ENCODE measurements at places on chromosomes 6 and 20.

GRCh38 chr6:108029226-108029921 is 45.2 kb downstream of the OSTM1 start:
- no peak for DNase-seq

- DNase-seq = no peak
Observed at GRCh38 chr6:1895721-1896120, 286.0 kb downstream of the FOXC1 start.

GRCh38 chr6:25061289-25061936 is 125.7 kb upstream of the RIPOR2 start:
- DNase-seq = no peak

- no peak for DNase-seq
Observed at GRCh38 chr6:28490205-28490890, 25.2 kb downstream of the GPX6 start.

DNA sequence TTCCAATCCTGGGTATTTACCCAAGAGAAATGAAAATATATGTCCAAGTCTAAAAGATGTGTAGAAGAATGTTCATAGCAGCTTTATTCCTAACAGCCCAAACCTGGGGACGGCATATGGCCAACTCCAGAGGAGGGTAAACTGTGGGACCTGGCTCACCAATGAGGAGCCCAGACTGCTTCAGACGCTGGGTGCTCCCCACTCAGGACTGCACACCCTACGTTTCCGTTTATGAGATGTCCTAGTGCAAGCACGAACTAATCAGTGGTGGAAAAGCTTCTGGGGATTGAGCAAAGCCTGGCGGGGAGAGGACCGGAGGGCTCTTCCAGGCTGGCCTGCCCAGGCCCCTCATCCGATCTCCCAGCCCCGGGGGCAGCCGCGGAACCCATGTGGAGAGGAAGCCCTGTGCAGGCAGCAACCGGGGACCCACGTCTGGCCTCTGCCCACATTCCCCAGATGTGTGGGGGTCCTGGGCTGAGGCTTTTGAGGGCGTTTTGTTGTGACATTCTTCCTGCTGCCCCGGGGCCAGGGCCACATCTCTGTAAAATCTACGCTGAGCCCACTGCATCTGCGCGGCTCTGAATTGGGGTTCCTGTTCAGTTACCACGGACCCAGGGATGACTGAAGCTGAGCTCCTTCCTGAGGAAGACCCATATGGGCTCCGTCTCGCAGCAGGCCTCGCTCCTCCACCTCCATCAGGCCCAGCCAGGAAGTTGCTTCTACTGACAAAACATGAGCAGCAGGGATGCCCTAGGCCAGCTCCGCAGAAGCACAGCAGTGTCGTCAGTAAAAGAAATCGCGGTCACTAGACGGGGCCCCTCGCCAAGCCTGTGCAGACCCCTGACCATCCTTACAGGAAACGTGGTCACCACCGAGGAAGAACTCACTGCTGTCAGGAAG is 188.0 kb downstream of the DLL1 start:
- no peak for DNase-seq

DNA sequence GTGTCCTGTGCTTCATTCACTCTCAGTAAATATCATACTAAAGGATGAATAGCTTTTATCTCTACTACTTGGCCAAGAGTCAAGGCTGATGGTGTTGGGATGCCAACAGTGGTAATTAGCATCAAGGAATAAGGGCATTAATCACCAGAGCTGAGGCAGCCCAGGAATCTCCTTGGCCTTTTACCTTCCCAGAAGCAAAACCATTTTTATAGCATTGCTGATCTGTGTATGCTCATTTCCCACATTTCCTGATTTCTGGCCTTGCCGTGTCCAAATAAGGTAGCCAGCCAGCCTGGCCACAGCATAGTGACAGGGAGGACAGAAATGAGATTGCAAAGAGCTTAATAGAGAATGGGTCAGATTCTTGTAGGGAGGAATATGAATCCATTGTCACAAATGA is 76.7 kb upstream of the FOXO3 start:
- DNase-seq = no peak

DNA sequence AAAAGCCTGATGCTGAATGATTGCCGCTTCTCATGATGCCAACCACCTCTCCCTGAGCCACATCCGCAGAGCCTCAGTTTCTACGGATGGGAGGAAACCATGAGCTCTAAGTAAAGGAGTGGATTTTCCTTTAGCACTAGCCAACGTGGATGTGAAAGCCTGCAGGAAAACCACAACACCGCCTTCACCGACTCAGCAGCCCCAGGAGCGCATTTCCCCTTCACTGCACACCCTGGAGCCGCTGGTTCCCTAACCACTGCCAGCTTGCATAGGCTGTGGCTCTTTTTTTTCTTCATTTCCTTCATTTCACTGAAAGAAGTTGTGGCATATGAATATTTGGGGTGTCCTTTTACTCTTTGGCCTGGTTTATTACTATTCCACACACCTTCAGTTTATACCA is 50.5 kb upstream of the SSTR4 start:
- DNase-seq = no peak

- no peak for DNase-seq
Observed at GRCh38 chr6:28597924-28598722, 72.4 kb downstream of the GPX5 start.

GRCh38 chr6:11278207-11278559 is 45.7 kb upstream of the NEDD9 start:
- no peak for DNase-seq

GRCh38 chr20:36579996-36580545 is 6.7 kb downstream of the TGIF2 start:
- no peak for DNase-seq

GRCh38 chr6:166836785-166837718 is 119.3 kb downstream of the RNASET2 start:
- no peak for DNase-seq

GRCh38 chr20:38293491-38294065 is 10.4 kb upstream of the BPI start:
- DNase-seq = no peak

GRCh38 chr6:164926686-164927085 is 382.7 kb downstream of the C6orf118 start:
- no peak for DNase-seq

GRCh38 chr20:58590679-58591473 is 60.2 kb upstream of the STX16 start:
- DNase-seq = no peak

GRCh38 chr20:45450097-45450818 is 19.3 kb upstream of the WFDC2 start:
- DNase-seq = no peak

GRCh38 chr6:98653179-98653578 is 181.2 kb upstream of the POU3F2 start:
- DNase-seq = no peak

DNA sequence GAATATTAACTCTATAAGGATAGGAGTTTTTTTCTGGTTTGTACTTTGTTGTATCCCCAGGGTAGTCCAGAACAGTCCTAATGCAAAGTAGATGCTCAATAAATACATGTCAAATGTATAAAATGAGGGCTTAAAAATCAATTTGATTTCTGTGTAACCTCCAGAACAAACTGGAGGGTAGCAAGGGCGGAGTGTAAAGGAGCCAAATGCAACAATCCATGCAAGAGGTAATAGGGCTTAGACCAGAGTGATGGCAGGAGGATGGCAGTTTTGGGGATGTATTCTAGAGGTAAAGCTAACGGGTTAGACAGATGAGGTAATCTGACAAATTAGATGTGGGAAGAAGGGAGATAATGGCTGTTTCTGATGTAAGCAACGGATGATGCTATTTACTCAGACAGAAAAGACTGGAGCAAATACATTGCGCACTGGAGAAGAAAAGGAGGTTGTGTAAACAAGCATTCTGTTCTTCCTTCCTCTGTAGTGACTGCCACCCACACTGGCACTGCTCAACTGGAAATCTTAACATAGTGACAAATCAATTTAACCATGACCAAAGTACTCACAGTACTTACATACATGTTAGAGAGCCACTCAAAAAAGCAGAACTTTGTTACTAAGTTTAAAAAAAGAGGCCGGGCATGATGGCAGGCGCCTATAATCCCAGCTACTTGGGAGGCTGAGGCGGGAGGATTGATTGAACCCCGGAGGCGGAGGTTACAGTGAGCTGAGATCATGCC is 2.0 kb downstream of the ZNF318 start:
- DNase-seq = no peak

- no peak for DNase-seq
Observed at GRCh38 chr6:159826968-159827647, 27.0 kb downstream of the PNLDC1 start.

DNA sequence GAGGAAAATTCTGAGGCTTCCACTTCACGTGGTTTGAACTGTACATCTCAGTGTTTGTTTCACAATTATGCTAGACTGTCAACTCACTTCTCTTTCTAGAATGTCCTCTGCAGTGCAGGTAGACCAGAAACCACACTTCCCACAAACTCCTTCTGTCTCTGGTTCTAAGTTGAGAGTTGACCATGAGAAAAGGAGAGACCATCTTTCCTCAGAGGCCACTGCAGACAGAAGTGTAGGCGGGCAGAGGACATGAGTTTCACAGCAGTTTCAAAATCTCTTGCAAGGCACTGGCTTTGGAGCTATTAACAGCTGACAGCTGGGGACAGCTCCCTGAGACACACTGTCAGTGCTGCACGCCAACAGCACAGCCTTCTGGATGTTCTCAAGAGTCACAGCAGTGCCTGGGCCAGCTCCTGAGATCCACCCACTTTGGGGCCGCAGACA is 55.4 kb upstream of the MOXD1 start:
- DNase-seq = no peak

DNA sequence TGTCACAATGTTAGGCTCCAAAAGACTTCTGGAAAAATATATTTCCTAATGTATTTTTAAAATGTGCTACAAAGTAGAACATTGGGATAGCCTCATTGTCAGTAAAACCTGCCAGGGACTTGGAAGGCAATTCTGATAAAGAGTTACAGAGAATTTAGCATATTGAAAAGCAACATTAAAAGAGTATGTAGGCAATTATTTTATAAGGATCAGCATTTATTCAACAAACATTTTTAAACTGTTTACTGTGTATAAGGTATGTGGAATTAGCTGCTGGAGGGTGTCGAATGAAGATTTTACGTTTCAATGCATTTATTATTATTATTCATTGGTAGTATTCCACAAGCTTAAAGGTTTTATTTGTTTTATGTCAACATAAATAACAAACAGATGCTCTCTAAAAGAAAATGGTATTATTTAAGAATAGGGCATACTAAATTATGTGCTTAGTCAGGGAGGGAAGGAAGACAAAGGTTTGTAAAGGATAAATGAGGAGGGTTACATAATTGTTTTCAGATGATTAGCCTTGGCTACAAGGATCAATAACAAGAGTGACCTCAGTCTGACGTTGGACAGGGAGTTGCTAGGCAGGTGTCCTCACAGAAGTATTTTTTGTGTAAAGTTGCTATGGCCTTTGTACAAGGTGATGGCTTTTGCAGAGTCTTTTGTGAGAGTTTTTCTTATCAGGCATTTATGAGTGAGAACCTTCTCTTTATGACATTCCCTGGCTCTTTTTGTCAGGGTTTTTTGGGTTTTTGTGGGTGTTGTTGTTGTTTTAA is 313.4 kb upstream of the PLCB4 start:
- no peak for DNase-seq

- no peak for DNase-seq
Observed at GRCh38 chr20:63073738-63074065, 66.9 kb upstream of the BHLHE23 start.

GRCh38 chr6:70289299-70289698 is 13.6 kb downstream of the COL9A1 start:
- DNase-seq = no peak

GRCh38 chr6:160004419-160005175 is 35.7 kb downstream of the IGF2R start:
- no peak for DNase-seq

DNA sequence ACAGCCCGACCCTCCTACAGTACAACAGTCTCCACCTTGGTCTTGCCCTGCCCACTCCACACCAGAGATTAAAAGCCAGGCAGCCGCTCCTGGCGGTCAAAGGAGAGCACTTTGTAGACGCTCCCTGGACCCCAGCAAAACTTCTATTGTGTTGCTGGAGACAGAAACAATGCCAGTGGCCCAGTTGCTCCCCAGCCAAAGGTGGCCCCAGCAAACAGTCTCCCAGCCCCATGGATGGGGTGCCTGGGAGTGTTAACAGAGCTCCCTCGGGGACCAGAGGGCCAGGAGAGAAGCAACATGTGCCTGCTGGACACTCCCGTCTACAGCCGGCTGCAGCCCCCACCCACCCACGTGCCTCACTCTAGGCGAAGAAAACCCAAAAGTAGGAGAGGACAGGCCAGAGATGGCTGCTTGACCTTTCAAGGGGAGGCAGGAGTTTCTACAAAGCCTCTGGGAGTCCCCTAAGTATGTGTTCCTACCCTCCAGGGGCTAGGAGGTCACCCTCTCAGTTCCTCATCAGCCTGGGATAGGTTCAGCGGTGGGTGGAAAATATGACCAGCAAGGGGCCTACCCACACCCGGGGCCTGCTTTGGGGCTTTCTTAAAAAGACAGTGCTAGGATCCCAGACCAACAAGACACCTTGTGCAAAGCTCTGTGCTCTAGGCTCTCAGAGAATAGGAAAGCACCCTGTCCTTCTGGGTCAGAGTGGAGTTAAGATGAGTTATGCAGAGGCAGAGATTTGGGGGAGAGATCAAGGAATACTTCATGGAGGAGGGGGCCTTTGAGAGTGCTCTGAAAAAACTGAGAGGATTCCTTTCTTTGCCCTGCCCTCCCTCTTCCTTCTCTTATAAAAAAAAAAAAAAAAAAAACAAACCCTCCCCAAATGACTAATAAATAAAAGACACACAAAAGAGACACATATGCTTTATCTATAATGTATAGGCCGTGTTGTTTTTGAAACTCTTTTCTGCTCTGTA is 19.0 kb upstream of the PREX1 start:
- no peak for DNase-seq
